GM04503 (cell line): ENCODE measurements at places on chromosomes 5 and 9.

DNA sequence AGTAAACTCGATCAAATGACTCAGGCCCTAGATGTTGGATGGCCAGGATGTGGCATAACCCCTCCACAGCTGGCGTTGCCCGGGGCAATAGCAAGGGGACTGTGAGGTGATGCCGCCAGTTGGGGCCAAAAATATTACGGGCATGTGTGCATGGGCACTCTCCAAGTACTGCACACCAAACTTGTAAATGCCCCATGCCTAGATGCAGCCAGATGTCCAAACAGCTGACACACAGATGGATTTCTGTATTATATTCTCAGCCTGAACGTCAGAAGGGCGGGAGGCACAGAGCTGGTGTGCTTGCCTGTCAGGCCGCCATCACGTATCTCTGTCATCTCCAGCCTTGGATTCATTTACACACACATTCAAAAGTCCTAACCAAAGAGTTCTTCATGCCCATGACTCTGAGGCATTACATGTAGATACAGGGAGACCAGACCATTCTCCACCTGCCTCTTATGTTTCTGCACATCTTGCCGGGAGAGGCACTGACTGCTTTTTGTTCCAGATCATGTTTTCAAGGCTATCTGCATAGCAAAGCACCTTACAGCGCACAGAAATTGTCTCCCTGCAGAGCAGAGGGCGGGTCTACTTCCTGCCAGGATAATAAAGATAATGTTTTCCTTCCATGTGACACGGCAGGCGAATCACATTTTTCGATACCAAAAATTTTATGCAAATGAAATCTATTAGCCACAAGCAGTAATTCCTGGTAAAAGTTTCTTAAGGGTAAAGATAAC lies 200.9 kb upstream of the ADAMTS16 start:
- DNase-seq, result no peak

GRCh38 chr5:148826053-148826738 lies at the start of gene ADRB2:
Gene ADRB2, plus strand, starts transcription at chr5:148826611. Its CDS starts 221 bp downstream, at chr5:148826832.
- peak; percentile 58 for DNase-seq

- peak; percentile 62 for DNase-seq
Measured at GRCh38 chr9:71681708-71682272, 86.5 kb downstream of the CEMIP2 start.

GRCh38 chr9:135600296-135600817 lies 38.8 kb downstream of the PAEP start:
- no peak for DNase-seq

GRCh38 chr5:68919988-68920490 lies 173.8 kb upstream of the SLC30A5 start:
- DNase-seq, result no peak

DNA sequence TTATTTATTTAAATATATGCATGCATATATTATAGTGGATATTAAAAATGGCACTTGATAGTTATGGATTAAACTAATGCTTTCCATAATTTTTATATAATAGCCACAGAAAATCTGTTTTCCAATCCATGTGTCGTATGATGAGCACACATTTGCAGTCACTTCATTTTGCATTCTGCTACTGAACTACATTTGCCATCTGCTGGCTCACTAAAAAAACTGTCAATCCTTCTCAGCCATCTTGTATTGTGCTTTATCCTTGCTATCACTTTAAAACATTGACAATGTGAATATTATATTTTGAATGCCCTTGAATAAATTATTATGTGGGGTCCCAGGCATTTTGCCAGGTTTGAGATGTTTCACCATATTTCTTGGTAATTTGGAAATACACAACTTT lies 586.6 kb downstream of the DNAH5 start:
- DNase-seq, result no peak

DNA sequence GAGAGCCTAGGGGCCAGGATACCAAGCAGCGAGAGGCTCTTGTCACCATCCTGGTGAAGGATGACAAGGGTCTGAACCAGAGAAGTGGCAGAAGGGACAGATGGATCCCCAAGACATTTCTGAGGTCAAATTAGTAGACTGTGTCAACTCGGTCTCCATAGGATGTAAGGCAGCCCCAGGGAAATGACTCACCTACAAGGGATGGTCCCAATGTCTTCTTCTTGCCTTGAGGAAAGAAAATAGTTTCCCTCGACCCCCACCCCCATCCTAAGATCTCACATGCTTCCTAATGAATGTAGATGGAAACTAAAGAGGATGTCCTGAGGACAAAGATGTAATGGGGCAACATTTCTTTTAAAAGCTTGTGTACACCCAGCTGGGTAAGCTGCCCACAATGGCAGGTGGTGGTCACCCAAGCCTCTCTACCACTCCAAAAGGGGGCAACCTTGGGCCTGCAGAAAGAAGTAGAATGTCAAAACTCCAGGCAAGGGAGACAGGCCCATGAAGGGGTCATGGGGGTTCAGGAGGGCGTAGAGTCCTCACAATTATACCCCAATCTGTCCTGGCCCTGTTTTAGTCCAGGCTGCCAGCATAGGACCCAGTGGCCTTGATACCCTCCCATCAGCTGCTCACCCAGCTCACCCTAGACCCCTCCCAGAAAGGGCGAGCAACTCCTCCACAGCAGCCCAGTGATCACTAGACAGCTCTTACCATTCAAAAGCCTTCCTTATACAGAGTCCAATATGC lies 187.4 kb downstream of the ACTL7B start:
- DNase-seq, result no peak

GRCh38 chr9:125816321-125816720 lies 69.1 kb downstream of the PBX3 start:
- DNase-seq, result no peak

DNA sequence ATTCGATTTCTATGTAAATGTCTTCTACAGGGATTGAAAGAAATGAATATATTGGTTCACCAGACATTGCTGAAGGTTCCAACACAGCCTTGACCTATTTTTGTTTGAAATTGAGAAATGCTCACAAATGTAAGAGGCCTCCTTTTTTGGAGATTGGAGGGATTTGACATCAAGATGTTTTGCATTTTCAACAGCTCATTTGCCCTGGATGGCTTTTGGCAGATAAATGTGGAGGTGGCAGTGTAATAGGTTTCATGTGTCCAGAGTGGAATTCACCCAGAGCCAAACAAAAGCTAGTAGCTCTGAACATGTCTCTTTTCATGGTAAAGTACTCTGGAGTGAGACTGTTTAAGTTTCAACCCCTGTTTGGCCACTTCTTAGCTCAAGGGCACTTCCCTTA lies 77.3 kb downstream of the PALM2AKAP2 start:
- DNase-seq, result no peak

DNA sequence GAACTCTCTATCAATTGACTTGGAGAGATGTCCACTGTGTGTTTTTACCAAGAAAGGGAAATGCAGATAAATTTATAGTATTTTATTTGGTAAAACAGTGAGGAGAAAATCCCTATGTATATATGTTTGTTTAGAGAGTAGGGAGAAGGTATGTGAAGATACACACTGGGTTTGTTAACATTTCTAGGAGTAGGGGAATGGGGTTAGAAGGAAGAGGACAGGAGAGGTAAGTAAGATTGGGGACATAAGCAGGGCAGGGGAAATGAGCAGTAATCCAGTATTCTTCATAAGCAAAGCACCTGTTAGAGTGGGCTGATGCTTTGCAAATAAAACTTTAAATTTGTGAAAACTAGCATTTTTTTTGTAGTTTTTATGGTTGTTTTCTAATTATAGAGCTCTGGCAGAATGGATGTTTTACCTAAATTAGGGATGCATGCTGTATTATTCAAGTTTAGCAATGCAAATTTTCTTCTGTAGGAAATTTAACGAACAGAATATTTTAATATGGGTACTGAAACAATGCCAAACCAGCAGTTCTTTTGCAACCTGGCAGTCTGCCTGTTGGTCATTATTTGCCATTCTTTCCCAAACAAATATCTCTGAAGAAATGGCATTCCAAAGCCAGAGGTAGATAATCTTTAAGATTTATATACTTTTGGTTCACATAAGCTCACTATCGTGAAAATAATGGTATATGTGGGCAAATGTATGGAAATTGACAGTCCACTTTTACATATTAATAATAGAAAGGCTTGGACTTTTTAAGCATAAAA lies 19.4 kb upstream of the DCP2 start:
- DNase-seq, result no peak
